ENCODE measurements at places on chromosomes 7 and 10.
A peak's percentile ranks its signal among the peaks of the same experiment; 100 is the strongest.

GRCh38 chr7:137546671-137547070, 203.1 kb upstream of the PTN start:
- no peak for ATAC-seq

DNA sequence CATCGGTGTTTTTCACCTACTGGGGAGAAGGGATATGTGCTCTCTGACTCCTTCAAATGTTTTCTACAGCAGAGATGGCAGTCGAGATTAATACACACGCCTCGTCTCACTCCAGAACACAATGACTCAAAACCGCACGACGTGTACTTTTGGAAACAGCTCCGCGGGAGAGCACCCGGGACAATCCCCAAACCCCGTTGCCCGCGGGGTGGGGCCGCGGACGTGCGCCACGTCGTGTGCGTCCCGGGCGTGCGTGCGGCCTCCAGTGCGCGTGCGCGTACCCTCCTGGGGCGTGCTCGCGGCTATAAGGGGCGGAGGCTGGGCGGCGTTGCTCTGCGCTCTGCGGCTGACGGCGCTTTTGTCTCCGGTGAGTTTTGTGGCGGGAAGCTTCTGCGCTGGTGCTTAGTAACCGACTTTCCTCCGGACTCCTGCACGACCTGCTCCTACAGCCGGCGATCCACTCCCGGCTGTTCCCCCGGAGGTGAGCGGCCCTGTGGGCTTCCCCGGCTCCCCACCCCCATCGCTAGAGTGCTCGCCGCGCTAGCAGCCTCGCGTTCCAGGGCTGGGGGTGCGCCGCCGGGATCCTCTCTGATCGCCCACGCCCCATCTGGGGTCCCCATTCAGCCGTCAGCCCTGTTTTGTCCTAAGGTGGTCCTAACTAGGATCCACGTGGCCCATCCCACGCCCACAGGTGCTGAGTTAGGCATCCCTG, at the start of gene HILPDA:
HILPDA (plus strand) TSS at position 336 of the 712 bp plus-strand sequence. CDS start 1,391 bp downstream, outside the sequence.
- ATAC-seq: peak; percentile 87

DNA sequence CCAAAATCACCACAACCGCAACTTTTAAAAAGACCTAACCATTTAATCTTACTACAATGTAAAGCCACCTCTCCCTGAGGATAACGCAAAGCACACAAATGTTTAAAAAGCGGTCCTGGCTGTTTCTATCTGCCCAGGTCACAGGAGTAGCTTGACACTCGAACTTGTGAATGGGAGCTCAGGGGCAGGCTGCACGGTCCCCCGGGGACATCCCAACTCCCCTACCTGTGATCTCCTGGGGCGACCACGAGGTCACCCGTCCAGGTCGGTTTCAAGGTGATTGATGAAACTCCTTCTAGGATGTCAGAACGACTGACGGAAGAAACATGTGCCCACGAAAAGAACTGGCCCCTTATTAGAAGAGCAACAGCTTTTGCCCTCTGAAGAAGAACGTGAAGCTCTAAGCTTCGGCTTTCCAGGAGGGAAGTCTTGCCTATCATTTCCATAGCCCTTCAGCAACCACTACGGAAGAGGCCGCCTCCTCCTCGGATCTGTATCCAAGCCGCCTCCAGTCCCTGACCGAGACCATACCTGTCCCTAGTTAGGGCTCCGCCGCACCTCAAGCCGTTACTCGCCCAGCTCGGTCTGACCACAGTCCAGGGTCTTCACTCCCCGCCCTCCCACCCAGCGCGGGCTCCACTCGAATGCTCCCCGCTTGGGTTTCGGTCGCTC, 459 bp downstream of the CYCS start:
- ATAC-seq: no peak

DNA sequence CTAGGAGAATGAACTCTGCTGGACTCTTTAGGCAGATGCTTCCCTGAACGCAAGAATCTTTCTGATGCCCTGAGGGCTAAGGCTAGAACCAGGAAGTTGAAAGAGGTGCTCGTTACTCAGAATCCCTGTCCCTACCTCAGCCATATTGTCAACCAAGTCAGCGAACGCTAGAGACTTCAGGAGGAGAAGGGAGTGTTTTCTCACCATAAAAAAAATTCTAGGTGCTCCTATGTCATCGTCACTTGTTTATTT, 359.4 kb downstream of the PRPF18 start:
- ATAC-seq: no peak

DNA sequence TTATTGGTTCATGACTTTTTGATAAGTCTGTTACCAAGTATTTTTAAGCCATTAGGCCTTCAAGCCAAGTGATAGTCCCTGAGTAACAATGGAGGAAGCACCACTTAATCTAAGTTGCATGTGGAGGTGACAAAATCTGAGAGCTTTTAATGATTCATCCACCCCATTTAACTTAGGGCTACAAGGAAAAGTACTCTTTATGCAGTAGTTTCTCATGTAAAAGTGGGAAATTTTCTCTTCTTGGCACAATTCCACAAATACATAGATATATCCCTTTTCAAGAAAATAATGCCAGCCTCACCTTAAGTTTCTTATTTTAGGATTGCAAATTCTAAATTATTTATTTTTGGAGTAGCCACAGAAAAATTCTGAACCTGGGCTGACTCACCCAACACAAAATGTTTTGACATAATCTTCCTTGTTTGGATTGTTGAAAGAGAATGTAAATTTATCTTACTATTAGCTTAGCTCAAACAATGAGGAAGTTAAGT, 85.7 kb downstream of the SUGCT start:
- ATAC-seq: no peak

- peak; percentile 65 for ATAC-seq
Measured at GRCh38 chr7:2530071-2530987, 10.8 kb downstream of the LFNG start.

GRCh38 chr10:70098271-70098670, 34.4 kb downstream of the AIFM2 start:
- no peak for ATAC-seq

GRCh38 chr7:141342621-141343408, 208.4 kb upstream of the AGK start:
- ATAC-seq: no peak

GRCh38 chr10:30092151-30092790, 32.9 kb upstream of the JCAD start:
- no peak for ATAC-seq

GRCh38 chr7:1869452-1870130, 199.5 kb downstream of the ELFN1 start:
- ATAC-seq: no peak

DNA sequence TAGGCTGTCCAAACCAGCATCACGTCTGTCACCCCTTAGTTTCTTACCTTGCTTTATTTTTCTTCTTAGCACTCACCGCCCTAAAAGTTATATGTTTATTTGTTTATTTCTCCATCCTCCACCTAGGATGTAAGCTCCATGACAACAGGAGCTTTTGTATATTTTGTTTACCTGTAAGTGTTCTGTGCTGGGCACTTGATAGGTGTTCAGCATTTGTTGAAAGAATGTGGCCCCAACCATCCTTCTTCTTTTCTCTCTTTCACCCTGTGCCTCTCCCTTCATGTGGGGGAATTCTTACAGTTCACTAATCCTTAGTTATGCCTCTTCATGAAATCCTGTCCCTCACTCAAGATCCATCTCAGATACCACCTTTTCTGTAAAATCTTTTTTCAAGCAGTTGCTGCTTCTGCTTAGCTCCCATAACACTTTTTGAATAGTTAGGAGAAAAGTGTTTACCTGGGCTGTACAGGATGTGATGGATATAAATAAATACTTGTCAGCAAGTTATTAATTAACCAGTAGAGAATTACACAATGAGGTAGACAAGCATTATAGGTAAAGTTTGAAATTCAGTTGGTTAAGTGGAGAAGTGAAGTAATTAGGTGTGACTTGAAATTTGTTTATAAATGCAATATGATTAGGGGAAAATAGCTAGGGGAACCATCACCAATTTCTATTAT, 9.7 kb downstream of the AHR start:
- ATAC-seq: no peak

DNA sequence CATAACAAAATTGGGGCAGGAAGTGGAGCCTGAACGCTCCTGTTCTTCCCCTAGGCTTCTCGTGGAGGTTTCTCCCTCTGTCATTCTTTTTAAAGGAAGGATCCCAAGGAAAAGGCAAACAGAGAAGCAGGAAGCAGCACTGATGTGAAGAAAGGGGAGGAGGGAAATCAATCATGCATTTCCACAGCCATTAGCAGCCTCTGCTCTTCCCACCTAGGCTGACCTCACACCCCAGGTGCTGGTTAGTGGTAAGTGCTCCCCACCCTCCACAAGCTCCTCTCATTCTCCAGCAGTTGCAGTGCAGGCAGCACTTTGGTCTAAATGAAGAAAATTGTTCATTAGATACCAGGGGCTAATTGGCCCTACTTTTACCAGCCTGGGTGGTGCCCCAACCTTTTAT, 2.6 kb downstream of the CRHR2 start:
- no peak for ATAC-seq

DNA sequence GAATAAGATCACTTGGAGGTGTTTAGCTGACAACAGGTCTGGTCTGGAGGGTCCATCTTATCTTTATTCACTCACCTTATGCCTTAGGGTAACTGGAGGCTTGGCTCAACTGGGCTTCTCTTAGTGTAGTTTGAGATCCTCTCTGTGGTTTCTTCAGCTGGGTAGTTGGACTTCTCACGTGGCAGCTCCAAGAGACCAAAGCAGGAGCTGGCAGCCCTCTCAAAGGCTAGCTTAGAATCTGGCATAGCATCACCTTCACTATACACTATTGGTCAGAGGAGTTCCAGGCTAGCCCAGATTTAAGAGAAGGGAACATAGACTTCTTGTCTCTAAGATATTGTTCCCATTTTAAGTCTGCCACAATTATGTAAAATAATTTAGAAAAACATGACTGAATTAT, 16.4 kb downstream of the ADK start:
- no peak for ATAC-seq

DNA sequence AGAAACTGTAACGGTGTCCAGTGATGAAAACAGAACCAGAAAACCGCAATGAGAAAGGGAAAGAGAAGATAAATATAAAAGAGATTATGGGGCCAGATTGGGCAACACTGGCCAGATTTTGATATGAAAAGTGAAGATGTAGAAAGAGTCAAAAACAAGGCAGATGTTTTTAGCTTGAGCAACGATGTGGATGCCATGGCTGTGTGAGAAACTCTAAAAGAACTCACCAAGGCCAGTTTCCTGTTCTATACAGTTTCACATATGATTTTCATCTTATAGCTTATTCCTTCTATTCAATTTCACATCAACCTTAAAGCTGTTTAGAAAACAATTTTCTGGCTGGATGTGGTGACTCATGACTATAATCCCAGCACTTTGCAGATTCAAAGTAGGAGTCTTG, 36.3 kb downstream of the CSTF2T start:
- no peak for ATAC-seq

DNA sequence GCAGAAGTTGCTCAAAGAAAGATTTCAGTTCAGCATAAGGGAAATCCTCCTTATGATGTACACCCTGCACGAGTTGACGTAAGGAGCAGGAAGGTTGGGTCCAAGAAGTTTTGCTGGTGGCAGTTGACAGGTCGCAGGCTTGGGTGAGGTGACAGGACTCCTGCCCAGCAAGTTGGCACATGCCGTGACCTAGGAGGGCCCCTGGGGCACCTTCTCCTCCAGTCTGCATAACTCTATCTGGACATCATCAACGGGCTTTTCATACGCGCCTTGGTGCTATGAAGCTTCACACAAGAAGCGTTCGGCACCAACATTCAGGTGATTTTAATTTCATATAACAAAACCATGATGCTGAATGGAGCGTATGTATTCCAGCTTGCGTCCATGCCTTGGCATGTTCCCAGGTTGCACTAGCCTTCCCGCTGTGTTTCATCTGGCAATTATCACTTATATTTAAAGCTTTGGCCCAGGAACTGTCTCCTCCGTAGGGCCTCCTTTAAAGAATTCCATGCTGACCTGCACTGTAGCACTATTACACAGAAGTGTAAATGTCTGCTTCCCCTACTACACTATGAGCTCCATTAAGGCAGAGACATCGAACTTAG, 651.6 kb upstream of the FOXK1 start:
- ATAC-seq: no peak

GRCh38 chr10:117443686-117444041, 68.4 kb upstream of the PDZD8 start:
- ATAC-seq: no peak

- ATAC-seq: no peak
Measured at GRCh38 chr10:69867699-69868558, 66.2 kb downstream of the COL13A1 start.

DNA sequence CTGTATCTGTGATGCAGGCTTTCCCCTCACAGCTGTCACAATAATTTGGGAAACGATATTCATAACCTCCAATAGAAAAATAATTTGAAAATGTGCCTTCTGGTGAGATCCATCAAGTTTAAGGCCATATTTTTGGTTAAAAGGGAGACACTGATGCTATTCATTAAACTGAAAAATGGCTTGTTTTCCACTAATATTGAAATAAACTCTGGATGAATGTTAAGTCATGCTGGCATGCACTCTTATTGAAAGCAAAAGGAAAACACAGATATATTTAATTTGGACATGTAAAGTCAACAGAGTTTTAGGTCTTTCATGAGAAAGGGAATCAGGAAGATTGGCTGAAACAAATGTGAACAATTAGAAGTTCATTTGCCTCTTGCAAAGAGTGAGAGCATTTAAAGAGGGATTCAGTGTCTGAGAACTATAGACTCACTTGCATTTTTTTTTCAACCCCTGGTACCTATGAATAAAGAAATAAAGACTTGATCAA, 879.2 kb downstream of the LRMDA start:
- no peak for ATAC-seq

GRCh38 chr7:128267595-128267924, 26.5 kb downstream of the LEP start:
- ATAC-seq: no peak

DNA sequence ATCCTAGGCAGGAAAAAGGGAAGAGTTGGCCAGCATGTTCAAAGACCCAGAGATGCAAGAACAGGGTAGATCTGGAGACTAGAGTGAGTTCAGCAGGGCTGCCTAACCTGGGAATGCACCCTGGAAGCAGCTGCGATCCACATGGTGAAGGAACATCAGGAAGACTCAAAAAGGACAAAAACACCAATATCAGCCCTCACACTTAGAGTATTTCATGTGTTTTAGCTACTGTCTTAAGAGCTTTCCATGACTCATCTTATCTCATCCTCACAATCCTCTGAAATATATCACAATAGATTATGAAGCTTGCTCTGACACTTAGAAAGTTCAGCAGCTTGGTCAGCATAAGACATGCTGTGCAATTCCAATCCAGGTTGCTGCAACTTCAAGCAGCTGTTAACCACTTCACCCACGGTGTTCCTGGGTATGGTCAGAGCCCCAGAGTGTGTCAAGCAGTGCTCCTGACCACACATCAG, 380.9 kb downstream of the PARD3 start:
- no peak for ATAC-seq

DNA sequence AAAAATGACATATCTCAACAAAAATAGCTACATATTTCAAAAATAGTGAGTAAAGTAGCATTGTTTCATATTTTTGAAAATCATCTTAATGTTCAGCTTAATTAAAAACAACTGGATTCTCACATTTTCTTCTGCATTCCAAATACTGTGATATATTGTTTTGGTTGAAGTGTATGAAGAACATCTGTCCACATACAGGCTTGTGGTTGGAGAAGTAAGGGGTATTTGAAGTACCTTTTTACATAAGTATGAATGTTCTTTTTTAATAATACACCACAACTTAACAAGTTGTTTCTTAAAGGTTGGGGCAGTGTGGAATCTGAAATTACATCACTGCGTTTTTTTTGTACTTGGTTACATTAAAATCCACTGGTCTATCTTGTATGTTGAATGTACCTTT, 442.5 kb downstream of the KIF20B start:
- no peak for ATAC-seq
